ENCODE measurements at places on chromosomes 3 and 15.

- no peak for DNase-seq
These were observed 10.6 kb downstream of the ARPP19 start for GRCh38 chr15:52558196-52558595.

DNA sequence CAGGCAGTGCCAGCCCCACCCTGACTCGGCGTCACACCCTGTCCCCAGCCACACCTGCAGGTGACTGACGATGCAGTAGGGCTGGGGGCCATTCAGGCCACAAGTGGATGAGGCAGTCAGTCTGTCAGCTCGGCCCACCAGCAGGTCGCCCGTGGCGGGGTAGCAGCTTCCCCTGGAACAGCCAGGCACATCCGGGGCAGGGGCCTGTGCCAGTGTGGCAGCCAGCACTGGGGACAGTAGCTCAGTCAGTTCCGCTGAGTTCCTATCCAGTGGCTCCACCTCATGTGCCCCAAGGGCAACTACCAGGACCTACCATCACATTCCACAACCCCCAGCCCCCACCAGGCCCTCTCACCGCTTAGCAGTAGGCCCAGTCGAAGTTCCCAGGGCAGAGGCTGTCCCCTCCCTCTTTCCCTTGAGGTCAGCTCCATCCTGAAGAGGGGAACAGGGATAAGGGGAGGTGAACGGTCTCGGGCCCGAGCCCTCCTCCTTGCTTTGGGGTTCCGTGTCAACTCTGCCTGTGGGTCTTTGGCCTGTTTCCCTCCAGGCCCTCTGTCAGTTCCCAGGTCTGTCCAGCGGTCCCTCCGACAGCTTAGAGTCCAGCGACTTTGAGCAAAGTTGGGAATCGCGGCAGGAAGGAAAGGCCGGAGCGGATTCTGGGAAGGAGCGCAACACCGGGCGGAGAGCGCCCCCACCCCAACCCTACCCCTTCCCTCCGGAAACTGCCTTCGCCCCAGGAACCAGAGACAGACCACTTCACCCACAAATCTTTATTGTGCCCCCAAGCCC, at the start of gene LAMB2:
TSS of gene LAMB2 (minus strand) at position 614 of the 789 bp plus-strand sequence. CDS start at position 431, 183 bp downstream.
- peak; percentile 11 for DNase-seq

GRCh38 chr3:52771702-52772101, 962 bp upstream of the NEK4 start:
- DNase-seq = no peak

DNA sequence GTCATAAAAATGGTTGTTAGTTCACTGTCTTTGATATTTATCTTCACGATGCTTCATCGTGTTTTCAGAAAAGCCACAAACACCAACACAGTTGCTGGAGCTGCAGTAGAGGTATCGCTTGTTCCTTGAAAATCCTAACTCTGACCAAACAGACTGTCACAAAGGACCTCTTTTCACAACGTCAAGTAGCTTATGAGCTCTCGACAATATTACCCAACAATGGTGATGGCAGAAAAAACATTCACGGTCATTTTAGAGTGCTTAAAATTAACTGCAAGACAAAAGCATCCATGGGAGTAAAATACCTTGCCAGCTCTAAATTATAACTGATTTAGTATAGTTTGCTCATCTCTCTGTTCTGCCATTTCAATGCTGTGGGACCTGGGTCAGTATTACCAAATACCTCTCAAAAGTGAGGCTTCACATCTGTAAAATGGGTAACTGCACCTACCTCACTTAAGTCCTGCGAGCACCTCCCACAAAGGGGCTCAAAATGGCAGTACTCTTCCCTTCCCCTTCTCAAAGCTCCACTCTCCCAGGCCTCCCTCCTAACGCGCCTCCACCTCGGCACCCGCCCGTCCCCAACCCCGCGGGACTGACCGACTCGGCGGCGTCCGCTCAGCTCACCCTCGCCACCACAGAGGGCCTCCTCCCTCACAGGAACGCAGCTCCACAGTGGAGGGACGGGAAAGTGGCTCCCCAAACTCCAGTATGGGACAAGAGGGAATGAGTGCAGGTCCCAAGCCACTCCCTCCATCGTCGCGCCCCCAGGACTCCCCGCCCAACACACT, 546 bp downstream of the TRIM59 start:
- no peak for DNase-seq

- no peak for DNase-seq
These were observed 24.9 kb downstream of the EMC7 start for GRCh38 chr15:34076785-34077184.

Data from SHP77 treated with DMSO at 0.1 percent for 48 hours (cell line).